ENCODE measurements at places on chromosomes 4 and X. TPM values are rescaled to one million over a fixed set of nuclear protein-coding genes. Genes with fewer than 3 reads are reported as not detected.

The GPR101 gene
- 0.30 TPM for total RNA-seq

The CXCL8 gene
- 41.3 TPM for total RNA-seq

The NLGN4X gene
- total RNA-seq = not detected

The CT45A3 gene
- total RNA-seq = not detected

The TLR3 gene
- 0.55 TPM for total RNA-seq

The FAT1 gene
- not detected for total RNA-seq

The C4orf51 gene
- total RNA-seq = not detected

The KCND1 gene
- total RNA-seq = 3.2 TPM

The MAGEB10 gene
- total RNA-seq = not detected

The FRG2 gene
- not detected for total RNA-seq

The IL1RAPL1 gene
- total RNA-seq = not detected

The GLRB gene
- not detected for total RNA-seq

The TACR3 gene
- total RNA-seq = not detected

The ATOH1 gene
- total RNA-seq = not detected

The ZNF157 gene
- total RNA-seq = 0.47 TPM

The TCP11X1 gene
- total RNA-seq = not detected

The MTM1 gene
- 25.9 TPM for total RNA-seq

The PCDH18 gene
- total RNA-seq = not detected

The PDE5A gene
- 6.7 TPM for total RNA-seq

The DCHS2 gene
- total RNA-seq = 0.12 TPM

The BRS3 gene
- not detected for total RNA-seq

The USP17L24 gene
- total RNA-seq = not detected

The TMSB15B gene
- 7.2 TPM for total RNA-seq

The HSFX4 gene
- total RNA-seq = not detected

The DRD5 gene
- not detected for total RNA-seq

The CNGA2 gene
- not detected for total RNA-seq

The LONRF3 gene
- 14.2 TPM for total RNA-seq

The CLDN2 gene
- not detected for total RNA-seq

The ATP2B3 gene
- not detected for total RNA-seq

The ZCCHC18 gene
- 4.0 TPM for total RNA-seq

The RASSF6 gene
- total RNA-seq = 1.4 TPM

The CYBB gene
- total RNA-seq = 15.5 TPM

The PAGE2 gene
- total RNA-seq = not detected

The SHOX gene
- total RNA-seq = not detected

The RBM46 gene
- total RNA-seq = not detected

The ODAPH gene
- total RNA-seq = 0.29 TPM
